ENCODE measurements at places on chromosomes 16 and 17.

- no peak for DNase-seq
These were observed 55.0 kb downstream of the SNTB2 start for GRCh38 chr16:69241926-69242325.

DNA sequence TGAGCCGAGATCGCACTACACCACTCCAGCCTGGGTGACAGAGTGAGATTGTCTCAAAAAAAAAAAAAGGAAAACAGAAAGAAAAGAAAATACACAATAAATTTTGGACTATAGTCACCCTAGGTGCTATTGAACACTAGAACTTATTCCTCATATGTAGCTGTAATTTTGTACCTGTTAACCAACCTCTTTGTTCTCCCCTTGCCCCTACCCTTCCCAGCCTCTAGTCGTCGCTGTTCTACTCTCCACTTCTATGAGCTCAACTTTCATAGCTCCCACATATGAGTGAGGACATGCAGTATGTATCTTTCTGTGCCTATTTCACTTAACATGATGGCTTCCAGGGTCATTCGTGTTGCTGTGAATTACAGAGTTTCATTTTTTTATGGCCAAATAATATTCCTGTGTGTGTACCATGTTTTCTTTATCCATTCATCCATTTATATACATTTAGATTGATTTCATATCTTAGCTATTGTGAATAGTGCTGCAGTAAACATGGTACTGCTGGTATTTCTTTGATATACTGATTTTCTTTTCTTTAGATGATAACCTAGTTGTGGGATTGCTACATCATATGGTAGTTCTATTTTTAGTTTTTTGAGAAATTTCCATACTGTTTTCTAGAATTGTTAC is 28.3 kb downstream of the VPS35L start:
- DNase-seq, result no peak

DNA sequence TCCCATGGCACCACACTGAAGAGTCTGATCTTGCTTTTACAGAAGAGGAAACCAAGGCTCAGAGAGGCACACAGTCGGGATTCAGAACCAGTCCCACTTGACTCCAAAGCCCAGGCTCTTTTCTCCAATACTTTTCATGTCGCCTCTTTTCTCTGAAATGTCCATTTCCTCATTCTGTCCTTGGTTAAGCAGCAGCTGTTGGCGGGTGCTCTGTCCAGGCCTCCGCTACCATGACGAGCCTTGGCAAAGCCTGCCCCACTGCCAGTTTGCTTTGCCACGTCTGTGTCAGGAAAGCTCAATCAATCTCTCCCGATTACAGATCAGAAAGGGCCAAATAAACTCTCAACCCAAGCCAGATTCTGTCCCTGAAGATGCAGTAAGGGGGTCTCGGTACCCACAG is 9.1 kb upstream of the CEP295NL start:
- no peak for DNase-seq

DNA sequence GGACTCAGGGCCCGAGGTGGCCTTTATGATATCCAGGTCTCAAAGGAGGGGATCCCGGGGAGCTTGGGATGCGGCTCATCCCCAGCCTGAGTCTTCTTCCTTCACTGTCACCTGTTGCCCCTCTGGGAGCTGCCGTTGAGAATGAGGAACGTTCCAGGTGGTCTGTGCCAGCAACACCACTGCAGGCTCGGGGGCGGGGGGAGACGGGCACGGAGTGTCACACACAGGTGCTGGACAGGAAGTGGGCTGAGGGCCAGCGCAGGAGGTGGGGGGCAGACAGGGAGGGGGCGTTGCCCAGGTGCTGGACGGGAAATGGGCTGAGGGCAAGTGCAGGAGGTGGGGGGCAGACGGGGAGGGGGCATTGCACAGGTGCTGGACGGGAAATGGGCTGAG is 28.2 kb downstream of the METRNL start:
- DNase-seq, result no peak

DNA sequence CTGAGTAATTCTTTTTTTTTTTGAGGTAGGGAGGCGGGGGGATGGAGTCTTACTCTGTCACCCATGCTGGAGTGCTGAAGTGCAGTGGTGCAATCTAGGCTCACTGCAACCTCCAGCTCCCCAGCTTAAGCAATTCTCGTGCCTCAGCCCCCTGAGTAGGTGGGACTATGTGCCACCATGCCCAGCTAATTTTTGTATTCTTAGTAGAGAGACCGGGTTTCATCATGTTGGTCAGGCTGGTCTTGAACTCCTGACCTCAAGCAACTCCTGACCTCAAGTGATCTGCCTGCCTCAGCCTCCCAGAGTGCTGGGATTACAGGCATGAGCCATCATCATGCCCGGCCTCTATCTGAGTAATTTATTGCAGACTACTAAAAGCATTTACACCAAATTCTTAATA is 19.4 kb downstream of the KPNB1 start:
- no peak for DNase-seq

DNA sequence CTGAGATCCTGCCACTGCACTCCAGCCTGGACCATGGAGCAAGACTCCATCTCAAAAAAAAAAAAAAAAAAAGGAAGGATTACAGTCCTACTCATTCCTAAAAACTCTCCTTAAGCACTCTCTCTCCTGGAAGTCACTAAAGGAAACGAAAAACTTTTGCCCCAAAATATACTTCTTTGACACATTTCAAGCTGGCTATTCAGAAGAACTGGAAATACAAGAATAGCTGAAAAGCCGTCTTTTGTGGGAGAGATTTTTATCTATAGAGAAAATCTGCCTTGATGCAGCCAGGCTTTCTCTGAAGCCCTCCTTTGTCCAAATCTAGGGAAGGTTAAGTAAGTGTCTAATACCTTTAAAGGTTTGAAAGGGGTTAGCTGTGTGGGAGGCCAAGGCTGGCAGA is 16.9 kb upstream of the MARVELD3 start:
- DNase-seq, result no peak

DNA sequence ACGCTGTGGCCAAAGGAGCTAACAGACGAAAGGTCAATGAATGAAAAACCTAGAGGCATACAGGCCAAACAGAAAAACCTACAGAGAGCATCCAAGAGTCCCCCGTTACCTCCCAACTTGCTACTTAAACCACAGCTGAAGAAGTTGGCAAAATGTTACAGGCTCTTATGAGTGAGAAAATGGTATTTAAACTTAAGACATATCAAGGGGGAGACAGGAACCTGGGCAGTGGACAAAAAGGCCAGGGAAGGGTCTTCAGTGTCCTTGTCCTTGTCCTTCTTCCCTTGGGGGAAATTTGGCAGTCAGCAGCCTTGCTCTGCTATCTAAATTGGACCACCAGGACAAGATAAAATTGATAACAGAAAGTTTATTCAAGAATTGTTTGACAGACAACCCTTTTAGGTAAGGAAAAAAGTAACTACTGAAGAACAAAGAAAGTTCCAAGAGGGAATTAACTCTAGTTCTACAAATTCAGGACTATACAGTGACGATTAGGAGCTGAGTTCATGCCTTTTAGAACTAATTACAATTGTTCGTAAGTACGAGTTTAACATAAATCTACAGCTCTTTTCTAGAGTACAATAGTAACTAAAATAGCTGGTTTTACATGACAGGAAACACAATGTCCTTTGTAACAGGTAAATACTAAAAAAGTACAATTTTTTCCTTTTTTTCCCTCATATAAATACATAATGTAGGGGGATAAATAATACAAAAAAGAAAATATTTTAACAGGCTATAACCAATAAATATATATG is 3.8 kb upstream of the HOXB2 start:
- DNase-seq, result no peak

DNA sequence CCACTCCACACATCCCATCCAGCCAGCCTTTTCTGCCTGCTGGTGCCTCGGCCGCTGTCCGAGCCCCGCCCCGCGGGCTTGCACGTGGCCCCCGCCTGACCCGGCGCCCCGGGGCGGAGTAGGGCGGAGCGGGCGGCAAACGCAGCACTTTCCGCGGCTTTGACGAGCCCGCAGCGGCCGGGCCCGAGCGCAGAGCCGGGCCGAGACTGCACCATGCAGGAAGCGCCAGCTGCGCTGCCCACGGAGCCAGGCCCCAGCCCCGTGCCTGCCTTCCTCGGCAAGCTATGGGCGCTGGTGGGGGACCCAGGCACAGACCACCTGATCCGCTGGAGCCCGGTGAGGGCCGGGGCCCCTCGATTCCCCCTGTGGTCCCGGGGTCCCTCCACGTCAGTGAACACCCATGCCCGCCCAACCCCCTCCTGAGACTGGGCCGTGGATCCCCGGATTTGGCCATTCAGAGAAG is at the start of gene HSF4:
Gene HSF4, plus strand, starts transcription at position 147 of the 463 bp plus-strand sequence. Its CDS starts 67 bp downstream, at position 214.
- peak; percentile 49 for DNase-seq

DNA sequence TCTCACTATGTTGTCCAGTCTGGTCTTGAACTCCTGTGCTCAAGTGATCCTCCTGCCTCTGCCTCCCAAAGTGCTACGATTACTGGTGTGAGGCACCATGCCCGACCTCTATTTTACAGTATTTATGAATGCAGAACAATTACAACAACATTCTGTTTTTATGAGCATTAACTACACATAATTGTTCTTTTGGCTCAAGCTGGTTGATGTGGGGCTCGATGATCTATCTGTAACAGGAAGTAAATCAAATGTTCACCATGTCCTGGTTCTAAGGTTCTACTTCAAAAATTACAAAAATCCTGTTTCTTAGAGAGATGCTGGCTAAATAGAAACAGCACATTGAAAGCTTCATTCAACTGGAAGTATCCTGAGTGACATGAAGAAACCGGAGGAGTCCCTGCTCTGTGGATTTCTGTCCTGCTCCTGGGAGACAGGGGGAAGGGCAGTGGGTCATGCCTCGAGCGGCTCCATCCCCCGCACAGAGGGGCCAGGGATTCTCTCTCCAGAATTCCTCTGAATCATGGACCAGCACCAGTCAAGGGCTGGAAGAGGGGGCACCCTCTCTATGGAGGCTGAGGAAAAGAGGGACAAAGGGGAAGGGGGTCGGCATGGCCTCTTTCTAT is 31.5 kb downstream of the FA2H start:
- DNase-seq, result no peak

DNA sequence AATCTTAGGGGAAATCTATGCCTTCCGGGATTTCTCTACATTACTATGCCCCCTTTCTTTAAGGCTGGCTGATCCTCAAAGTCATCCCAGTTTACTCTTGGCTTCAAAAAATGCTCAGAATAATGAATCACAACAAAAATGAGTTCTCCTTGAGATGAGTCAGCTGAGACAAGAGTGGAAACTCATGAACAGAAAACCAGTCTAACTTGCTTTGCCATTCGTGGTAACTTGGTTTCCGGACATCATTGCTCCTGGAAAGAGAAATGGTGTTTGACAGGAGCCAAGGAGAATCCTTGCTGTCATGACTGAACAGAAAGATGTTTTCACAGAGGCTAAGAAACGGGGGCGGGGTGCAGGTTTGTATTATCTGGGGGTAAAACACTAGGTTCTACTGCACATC is 435.6 kb upstream of the DYNLRB2 start:
- DNase-seq, result no peak

DNA sequence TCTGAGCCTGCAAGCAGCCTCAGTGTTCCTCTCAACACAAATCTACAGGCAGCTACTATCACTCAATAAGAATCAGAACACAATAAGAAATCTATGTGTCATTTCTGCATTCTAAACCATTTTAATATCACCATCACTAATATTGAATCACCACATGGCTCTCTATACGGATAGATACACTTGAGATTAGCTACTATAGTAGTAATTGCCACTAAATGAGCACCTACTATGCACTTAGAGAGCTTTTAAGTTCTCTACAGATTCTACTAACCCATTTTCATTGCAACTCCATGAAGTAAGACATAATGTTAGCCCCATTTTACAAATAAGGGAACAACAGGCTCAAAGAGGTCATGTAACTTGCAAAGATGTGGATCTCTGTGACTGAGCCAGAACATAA is 132.8 kb upstream of the DYNLRB2 start:
- no peak for DNase-seq

DNA sequence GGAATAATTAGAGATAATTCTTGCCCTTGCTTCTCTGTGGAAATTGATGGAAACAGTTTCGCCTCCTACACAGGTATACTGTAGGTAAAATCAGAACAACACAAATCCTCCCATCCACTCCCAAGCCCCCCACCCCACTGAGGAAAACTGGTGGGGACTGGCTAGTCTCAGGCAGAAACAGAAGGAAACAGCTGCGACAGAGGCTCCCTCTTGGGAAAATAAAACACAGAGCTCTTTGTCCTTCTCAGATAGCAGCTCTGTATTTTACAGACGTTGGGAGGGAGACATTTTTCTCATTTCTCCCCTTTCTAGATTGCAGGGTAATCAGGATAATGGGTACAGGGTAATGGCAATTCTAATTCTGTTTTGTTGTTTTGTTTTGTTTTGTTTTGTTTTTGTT is 1.1 kb downstream of the SLFN13 start:
- DNase-seq, result no peak

- no peak for DNase-seq
These were observed 1.7 kb downstream of the ZNF469 start for GRCh38 chr16:88384222-88385111.

- no peak for DNase-seq
These were observed 64.3 kb downstream of the PGS1 start for GRCh38 chr17:78442648-78443218.

DNA sequence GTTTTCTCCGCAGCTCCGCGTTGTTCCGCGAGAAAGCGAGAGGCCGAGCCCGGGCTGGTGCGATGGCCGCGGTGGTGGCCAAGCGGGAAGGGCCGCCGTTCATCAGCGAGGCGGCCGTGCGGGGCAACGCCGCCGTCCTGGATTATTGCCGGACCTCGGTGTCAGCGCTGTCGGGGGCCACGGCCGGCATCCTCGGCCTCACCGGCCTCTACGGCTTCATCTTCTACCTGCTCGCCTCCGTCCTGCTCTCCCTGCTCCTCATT is 404 bp downstream of the EMC6 start:
- DNase-seq, result no peak

DNA sequence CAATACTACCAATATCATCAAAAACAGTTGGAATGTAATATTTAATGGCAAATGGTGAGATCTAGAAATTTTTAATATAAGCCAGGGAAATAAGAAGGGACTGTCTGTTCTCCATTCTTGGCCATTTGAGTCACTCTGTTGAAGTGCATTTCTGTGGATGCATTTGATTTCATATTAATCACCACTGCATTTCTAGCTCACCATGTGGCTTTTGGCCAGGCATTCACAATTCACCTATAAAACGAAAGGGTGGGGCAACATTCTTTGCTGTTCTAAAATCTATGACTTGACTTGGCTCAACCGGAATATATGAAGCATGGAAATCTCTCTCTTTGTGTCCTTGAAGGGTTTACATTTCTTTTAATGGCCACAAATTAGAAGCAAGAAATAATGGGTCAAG is 483.0 kb downstream of the SLC39A11 start:
- DNase-seq, result no peak

DNA sequence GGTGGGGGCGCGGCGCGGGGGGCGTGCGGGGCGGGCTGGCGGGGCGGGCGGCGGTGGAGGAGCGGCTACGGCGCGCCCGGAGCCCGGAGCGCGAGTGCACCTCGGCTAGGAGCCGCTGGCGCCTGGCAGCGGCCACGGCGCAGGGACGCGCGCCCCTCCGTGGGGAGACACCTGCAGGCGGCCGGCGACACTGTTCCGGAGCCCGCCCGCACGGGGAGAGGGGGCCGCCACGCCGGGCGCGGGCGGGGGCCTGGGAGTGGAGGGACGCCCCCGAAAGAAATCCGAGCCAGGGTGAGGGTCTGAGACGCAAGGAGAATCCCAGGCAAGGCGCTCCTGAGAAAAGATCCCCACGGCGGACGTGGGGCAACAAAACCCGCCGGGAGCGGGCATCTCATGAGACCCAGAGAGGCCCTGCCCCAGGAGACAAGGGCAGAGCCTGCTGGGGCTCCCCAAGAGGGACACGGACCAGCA is at the start of gene GSG1L:
Gene GSG1L, minus strand, starts transcription at position 124 of the 471 bp plus-strand sequence. CDS start 290 bp downstream, outside the sequence.
- no peak for DNase-seq

All from 8988T (cell line).